HepG2 (cell line): ENCODE measurements at places on chromosomes 7 and 10. TPM values are rescaled to one million over a fixed set of nuclear protein-coding genes. Genes with fewer than 3 reads are reported as not detected.

Gene AKR1C1
- polyA plus RNA-seq: 885 and 948 TPM in 2 replicates

Gene TIMM23
- 59.1 and 80.2 TPM in 2 replicates for polyA plus RNA-seq

Gene UNCX
- polyA plus RNA-seq: not detected in 2 replicates

Gene RAB19
- polyA plus RNA-seq: not detected in 2 replicates

Gene TRIM73
- 1.5 and 3.1 TPM in 2 replicates for polyA plus RNA-seq

Gene AGBL3
- polyA plus RNA-seq: 2.0 and 2.2 TPM in 2 replicates

Gene TMEM26
- not detected in 2 replicates for polyA plus RNA-seq

Gene TRPV6
- not detected in 2 replicates for polyA plus RNA-seq

Gene LIMK1
- polyA plus RNA-seq: 18.8 and 22.5 TPM in 2 replicates

Gene PRSS1
- polyA plus RNA-seq: not detected in 2 replicates

Gene OR2A42
- polyA plus RNA-seq: not detected in 2 replicates

Gene EZH2
- 18.2 and 26.0 TPM in 2 replicates for polyA plus RNA-seq

Gene KAZALD1
- polyA plus RNA-seq: 16.7 and 16.8 TPM in 2 replicates
